ENCODE measurements at places on chromosomes 4 and X.

DNA sequence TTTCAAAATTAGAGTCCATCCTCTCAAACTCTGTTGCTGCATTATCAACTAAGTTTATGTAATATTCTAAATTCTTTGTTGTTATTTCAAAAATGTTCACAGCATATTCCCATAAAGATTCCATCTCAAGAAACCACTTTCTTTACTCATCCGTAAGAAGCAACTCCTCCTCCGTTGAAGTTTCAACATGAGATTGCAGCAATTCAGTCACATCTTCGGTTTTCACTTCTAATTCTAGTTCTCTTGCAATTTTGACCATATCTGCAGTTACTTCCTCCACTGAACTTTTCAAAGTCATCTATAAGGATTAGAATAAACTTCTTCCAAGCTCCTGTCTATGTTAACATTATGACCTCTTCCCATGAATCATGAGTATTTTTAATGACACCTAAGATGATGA, 216.6 kb upstream of the SLC7A11 start:
- no peak for DNase-seq

GRCh38 chr4:53619431-53619830, 28.1 kb upstream of the LNX1 start:
- DNase-seq, result no peak

DNA sequence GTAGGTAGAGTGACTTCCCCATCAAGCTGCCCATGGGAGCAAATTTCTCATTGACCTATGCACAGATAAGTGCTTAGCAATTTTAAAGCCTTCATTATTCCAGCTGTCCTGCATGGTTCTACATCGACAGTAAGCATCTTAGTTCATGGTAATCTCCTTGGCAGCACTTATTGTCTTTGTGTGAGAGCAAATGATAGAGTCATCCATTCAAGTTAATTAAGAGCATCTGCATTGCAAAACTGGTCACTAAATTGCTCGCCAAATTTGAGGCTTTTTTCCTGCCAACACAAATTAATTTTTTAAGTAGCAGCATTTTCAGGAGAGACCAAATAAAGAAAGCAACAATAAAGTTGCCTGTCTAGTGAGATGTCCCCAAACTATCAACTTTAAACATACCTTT, 76.7 kb downstream of the SH3BGRL start:
- no peak for DNase-seq

DNA sequence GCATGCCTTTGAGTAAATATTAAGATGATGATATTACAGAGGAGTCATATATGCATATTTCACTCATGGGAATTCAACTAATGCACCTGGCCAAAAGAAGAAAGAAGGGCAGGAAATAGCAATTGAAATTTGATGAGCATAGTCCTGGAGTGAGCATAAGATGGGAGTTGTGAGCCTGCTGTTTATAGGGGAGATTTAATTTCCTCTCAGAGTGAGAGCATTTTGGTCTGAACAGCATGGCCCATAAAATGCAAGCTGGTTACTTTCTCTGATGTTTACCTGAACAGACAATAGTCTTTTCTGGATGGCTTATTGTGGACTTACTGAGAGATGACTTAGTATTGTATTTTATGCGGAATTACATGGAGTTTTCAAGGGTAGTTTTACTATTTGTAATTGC, 53.6 kb downstream of the FHIP1A start:
- no peak for DNase-seq

- no peak for DNase-seq
Measured at GRCh38 chrX:151879856-151880255, 32.8 kb upstream of the MAGEA4 start.

- DNase-seq, result no peak
Measured at GRCh38 chrX:14864631-14865030, 8.2 kb downstream of the FANCB start.

GRCh38 chr4:102563000-102563399, 61.8 kb downstream of the NFKB1 start:
- DNase-seq, result no peak

DNA sequence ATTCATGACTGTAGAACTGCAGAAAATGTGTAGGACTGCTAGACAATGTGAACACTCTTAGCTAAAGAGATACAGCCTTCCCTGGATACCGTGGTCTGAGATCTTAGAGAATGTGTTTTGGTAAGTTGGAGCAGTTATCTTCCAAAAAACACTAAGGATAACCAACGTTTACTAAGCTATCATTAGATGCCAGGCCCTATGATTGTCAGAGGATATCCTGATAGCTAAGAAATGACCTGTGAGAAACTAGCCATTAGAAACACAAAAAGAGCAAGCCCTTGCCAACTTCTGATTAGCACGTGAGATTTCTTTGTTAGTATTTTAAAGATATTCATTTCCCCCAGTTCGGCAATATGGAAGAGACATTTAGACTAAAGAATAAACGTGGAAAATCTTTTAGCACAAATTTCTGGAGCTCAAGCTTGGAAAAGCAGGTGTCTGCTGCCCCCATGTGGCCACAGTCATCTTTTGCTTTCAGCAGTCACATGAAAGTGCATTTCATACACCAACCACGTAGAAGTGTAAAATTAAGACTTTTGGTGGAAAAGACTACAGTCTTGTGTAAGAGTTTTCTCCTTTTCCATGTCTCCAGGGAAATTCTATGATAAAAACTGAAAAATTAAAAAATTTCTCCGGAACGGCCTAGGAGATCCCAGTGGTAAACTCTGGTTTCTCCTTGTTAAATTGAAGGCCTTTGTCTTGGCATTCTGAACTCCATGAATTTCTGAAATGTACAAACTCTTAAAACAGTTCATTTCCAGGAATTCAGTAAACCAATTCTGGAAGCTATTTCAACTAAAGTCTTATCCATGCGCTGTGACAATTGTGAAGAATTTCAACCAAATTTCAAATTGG, 136.4 kb downstream of the ZNF674 start:
- DNase-seq, result peak; percentile 39

GRCh38 chrX:139085404-139085803, 373.9 kb upstream of the FGF13 start:
- no peak for DNase-seq

DNA sequence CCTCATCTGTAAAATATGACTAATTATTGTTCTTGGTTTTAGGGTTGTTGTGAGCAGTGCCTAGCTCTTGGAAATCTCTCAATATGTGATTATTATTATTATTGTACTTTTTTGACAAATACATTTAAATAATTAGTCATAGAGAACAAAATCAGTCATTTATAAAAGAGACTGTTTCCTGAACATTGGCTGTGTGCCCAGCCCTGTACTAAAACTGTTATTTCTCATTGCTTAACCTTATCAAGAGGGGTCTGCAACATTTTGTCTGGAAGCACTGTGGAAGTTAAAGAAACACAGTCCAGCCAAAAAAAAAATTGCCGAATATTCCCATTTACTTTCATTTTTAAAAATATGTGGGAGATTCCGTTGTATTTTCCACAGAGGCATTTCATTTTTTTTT, 989.2 kb upstream of the SLIT2 start:
- DNase-seq, result no peak

DNA sequence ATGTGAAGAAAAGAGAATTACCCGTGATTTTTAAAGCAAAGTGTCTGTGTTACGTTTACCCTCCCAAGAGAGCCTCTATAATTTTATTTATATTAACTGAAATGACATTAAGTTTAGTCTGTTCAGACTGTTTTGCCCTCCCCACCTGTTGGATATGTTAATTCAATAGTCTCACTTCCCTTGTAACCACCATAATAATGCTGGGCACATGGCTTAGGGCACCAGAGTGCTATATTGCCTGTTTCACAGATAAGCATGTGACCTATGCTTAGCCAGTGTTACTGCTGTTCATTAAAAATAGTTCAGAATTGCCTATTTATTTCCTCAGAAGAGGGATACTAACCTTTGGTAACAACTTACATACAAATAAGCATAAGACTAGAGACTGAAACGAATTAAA, 446.2 kb downstream of the FAT4 start:
- no peak for DNase-seq

- DNase-seq, result no peak
Measured at GRCh38 chrX:118497180-118497818, 1.7 kb downstream of the DOCK11 start.

DNA sequence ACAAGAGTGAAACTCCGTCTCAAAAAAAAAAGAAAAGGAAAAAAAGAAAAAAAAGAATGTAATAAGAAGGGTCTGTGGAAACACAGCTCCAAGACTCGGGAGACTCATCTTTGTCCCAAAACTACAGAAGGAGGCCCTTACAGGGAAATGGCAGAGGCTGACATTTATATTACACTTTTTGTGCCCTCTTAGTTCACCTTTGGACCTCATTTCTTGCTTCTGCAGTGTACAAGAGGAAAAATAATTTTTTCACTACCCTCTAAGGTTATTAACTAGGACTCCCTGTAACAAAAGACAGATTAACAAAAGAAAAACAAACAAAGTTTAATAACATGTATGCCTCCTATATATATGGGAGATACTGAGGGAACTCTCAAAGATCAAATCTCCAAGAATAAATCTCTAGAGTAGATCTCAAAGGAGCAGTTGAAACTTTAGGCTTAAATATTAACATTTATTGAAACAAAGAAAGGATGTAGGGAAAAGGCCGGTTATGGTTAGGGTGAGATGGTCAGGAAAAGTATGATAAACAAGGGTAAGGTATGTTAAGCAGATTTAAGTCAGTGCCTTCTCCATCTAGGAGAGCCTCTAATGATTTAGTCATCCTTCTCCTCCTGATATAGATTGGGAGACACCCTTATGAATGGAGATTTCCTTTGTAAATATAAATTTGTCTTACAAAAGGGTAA, 121.3 kb upstream of the JADE1 start:
- no peak for DNase-seq

DNA sequence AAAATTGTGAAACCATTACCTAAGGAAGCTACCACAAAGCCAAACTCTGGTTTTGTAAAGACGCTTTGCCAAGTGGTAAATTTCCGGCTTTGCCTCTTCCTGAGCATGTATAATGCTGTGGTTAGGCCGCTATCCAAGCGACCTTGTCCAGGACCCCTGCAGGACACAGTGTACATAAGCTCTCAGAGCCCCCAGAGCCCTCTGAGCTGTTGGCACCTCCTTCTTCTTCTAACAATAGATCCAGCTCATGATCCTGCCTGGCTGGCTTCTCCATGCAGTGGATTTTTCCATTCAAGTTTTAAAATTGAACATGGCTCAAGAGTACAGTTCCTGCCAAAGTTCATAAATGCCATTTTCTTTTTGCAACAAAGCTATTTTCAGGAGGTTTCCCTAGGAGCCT, 326.7 kb downstream of the MAPK10 start:
- DNase-seq, result no peak

Data from activated CD4-positive, alpha-beta T cell treated with anti-CD3 and anti-CD28 coated beads for 1 hour (primary cell).